ENCODE measurements at places on chromosomes 12 and 14.

- DNase-seq: no peak
These were observed 97.0 kb downstream of the CMKLR1 start for GRCh38 chr12:108241986-108242703.

DNA sequence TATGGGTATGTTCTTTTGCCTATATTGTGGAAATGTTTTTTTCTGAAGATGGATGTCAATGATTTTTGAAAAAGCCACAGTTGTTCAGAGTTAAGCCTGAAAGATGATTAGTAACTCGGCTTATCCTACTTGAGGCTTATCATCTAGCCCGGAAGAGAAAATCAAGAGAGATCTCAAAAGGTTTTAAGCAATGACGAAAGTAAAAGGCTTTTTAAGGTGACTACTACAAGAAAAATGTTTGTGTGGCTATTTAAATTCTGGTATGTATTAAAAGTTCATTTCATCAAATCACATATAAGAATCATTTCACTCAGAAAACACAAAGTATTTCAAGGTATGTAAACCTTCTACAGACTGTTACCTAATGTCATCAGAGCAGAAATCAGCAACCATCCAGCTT lies 40.2 kb downstream of the HEATR5A start:
- no peak for DNase-seq

- no peak for DNase-seq
These were observed 55.0 kb downstream of the GLT1D1 start for GRCh38 chr12:128908254-128908653.

- peak; percentile 20 for DNase-seq
These were observed 722 bp downstream of the TMED8 start for GRCh38 chr14:77375973-77376770.

GRCh38 chr12:65728455-65728847 lies 95.8 kb upstream of the HMGA2 start:
- DNase-seq: no peak

DNA sequence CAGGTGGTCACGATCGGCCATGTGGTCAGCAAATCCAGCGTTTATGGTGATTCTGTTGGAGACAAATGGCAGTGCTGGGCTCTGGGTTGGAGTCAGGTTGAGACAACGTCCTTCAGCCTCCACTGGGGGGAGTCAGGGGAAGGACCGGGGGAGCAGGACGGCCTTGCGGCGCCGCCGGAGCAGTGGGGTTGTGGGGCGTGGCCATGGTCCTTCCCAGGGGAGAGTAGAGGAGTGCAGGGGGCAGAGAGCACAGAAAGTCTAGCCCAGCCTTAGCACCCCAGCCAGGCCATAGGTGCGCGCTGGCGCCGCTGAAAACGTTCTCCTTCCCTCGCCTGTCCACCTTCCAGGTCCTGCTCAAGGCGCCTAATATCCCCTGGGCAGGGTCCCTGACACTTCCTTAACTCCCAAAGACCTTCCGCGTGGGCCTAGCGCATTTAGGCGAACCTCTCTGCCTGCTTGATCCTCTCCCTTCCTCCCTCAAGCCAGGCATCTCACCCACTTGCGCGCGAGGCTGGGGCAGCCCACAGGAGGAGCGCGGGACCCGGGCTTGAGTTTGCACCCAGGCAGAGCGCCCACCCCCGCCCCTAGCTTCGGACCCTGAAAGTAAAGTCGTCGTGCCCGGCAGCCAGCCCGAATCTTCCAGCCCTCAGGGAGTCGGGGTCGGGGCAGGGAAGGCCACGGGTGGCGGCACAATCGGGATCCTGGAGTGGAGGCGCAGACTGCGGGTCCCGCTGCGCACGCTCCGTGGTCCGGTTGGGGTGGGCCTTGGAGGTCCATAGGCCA lies 3.1 kb upstream of the KIF26A start:
- no peak for DNase-seq

GRCh38 chr12:11565752-11566151 lies 83.7 kb upstream of the ETV6 start:
- no peak for DNase-seq

- DNase-seq: no peak
These were observed 1.6 kb downstream of the KMT2D start for GRCh38 chr12:49059045-49059298.

DNA sequence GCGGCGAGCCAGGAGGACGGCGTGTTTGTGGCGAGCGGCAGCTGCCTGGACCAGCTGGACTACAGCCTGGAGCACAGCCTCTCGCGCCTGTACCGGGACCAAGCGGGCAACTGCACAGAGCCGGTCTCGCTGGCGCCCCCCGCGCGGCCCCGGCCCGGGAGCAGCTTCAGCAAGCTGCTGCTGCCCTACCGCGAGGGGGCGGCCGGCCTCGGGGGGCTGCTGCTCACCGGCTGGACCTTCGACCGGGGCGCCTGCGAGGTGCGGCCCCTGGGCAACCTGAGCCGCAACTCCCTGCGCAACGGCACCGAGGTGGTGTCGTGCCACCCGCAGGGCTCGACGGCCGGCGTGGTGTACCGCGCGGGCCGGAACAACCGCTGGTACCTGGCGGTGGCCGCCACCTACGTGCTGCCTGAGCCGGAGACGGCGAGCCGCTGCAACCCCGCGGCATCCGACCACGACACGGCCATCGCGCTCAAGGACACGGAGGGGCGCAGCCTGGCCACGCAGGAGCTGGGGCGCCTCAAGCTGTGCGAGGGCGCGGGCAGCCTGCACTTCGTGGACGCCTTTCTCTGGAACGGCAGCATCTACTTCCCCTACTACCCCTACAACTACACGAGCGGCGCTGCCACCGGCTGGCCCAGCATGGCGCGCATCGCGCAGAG lies 873 bp downstream of the PLXNC1 start:
- no peak for DNase-seq
